ENCODE measurements at places on chromosomes 2 and 18.

GRCh38 chr2:215930505-215931253 lies 82.7 kb downstream of the MREG start:
- DNase-seq = no peak

- DNase-seq = no peak
Measured at GRCh38 chr18:44198612-44199284, 481.9 kb upstream of the SETBP1 start.

- DNase-seq = no peak
Measured at GRCh38 chr2:31191931-31192330, 25.4 kb downstream of the CAPN14 start.

DNA sequence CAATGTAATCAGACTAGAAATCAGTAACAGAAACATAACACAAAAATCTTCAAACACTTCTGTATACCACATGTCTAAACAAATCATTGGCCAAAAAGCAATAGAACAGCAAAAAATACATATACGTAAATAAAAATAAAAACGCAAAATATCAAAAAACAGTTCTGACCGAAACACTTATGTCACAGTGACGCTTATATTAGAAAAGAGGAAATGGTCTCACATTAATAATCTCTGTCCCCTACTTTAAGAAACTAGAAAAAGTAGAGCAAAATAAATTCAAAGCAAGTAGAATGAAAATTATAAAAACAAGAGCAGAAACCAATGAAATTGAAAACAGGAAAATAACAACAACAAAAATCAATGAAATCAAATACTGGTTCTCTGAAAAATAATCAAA lies 41.9 kb downstream of the TMEM131 start:
- DNase-seq = no peak

GRCh38 chr2:28449488-28450395 lies 46.1 kb upstream of the PLB1 start:
- no peak for DNase-seq

- DNase-seq = no peak
Measured at GRCh38 chr18:68376926-68377325, 338.0 kb downstream of the TMX3 start.

DNA sequence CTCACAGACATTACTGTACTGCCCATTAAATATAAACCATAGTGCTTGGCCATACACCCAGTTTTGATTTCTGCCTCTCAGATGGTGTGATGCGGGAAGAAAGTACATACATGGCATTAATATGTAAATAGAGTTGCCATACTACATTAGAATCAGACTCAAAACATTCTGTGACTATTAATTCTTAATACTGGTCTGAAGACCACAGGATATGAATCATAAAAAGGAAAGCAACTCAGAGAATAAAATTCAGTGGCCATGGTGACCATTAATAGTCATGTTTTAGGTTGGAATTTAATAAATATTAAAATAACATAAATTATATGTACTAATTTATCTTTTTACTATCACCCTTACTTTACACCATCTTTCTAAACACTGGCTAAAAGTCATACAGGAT lies 33.0 kb upstream of the WDR75 start:
- DNase-seq = no peak

GRCh38 chr18:5503740-5504139 lies 40.1 kb downstream of the EPB41L3 start:
- DNase-seq = no peak

GRCh38 chr2:218806346-218806978 lies 24.5 kb downstream of the CYP27A1 start:
- no peak for DNase-seq

GRCh38 chr2:160294339-160294803 lies 94.3 kb upstream of the ITGB6 start:
- DNase-seq = no peak

GRCh38 chr18:22410126-22410525 lies 7.6 kb downstream of the CTAGE1 start:
- DNase-seq = no peak

- no peak for DNase-seq
Measured at GRCh38 chr2:118374974-118375755, 286.9 kb downstream of the INSIG2 start.

GRCh38 chr18:70452501-70452900 lies 163.7 kb downstream of the SOCS6 start:
- DNase-seq = no peak

GRCh38 chr2:38076710-38077430 lies 919 bp upstream of the CYP1B1 start:
- DNase-seq = peak; percentile 75

GRCh38 chr2:1373830-1374229 lies 39.4 kb upstream of the TPO start:
- DNase-seq = no peak

GRCh38 chr2:178363252-178363651 lies 87.7 kb downstream of the PRKRA start:
- DNase-seq = no peak

DNA sequence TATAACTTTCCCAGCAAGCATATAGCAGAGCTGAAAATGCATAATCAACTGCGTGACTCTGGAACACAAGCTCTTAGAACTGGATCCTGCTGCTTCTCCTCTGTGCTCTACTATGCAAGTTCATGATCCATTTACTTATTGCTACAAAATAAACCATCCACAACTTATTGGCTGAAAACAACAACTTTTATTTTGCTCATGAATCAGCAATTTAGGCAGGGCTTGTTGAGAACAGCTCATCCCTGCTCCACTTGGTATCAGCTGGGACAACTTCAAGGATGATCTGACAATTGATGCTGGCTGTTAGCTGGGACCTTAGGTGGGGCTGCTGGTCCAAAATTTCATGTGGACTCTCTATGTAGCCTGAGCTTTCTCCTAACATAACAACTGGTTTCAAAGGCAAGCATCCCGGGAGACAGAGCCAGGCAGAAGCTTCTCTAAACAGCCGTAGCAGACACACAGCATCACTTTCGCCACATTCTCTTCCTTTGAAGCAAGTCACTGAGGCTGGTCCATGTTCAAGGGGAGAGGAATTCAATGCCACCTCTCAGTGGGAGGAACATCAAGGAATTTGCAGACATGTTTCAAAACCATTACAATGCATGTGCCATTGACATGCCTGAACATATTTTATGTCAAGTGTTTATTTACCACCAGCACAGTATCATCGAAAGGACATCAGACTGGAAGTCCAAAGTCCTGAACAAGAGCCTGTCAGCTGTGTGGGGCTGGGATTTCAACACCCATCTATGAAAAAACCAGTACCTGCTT lies 153.1 kb upstream of the PKDCC start:
- DNase-seq = no peak

DNA sequence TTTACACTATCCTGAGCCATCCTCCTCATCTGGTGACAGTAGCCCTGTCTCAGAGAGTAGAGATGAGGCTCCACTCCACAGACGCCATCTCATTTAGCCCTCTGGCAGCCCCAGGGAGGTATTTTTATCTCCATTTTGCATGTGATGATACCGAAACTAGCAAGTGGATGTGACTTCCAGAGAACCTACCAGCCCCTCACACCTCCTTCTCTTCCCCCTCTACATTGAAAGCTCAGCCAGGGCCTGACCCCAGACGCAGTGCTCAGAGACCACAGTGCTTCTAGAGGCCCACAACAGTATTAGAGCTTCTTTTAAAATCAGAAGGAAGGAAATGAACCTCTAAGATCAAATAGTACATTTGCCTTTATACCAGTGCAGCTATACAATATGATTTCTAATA lies 8.3 kb downstream of the GYPC start:
- DNase-seq = no peak

- no peak for DNase-seq
Measured at GRCh38 chr2:45945302-45945717, 293.8 kb downstream of the PRKCE start.

DNA sequence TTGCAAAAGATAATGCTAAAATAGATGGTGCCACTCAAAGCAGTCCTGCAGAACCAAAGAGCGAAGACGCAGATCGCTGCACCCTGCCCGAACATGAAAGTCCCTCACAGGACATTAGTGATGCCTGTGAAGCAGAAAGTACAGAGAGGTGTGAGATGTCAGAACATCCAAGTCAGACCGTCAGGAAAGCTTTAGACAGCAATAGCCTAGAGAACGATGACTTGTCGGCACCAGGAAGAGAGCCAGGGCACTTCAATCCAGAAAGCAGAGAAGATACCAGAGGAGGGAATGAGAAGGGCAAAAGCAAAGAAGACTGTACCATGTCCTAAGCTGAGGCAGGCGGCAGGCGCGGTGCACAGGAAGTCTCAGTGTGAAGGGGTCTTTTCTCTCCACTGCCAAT lies 34.8 kb upstream of the RBM44 start:
- no peak for DNase-seq

DNA sequence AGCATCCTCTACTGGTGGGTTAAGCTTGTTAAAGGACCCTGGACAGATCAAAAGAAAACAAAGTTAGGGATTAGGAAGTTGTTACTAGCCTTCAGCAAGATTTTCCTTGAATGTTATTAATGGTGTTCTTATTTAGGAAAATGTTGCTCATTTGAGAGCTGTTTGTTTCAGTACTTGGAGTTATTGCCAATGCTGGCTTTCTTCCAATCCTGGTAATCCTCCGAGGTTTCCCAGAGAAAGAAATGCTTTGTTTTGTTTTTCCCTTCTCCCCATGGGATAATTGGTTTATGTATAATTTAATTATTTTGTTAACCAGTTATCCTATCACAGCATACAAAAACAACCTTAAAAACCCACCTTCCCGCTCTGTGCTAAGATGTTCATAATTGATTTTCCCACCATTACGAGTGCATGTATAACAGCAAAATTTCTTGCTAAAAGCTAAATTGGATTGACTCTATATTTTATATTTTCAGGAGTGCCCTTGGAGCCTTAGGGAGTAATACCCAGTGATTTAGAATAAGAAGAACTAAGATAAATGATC lies 79.8 kb downstream of the MGAT5 start:
- peak; percentile 33 for DNase-seq

DNA sequence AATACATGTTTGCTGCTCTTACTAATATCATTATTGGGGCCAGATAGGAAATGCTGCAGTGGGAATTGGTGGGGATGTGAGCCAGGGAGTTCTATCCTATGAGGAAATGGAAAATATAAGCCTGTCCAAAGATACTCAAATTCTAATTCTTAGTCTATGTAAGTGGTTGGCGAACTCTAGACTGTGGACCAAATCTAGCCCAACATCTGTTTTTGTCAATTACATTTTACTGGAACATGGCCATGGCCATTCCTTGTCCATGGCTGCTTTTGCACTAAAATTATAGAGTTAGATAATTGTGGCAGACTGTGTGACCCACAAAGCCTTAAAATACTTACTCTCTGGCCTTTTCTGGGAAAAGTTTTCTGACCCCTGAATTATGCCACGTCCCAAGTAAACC lies 113.3 kb downstream of the MGAT5 start:
- DNase-seq = no peak

DNA sequence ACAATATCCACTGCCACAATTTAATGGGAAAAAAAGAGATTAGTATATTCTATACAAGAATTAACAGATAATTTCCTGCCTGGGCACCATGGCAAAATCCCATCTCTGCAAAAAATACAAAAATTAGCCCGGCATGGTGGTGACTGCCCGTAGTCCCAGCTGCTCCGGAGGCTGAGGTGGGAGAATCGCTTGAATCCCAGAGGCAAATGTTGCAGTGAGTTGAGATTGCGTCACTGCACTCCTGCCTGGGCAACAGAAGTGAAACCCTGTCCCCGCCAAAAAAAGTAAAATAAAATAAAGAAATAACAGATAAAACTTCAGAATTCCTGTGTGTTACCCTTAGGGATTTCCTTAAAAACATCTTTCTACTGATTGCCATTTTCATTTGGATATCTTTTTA lies 1194.8 kb upstream of the PIK3C3 start:
- no peak for DNase-seq

GRCh38 chr18:61736133-61736532 lies 156.7 kb downstream of the RNF152 start:
- DNase-seq = no peak

- no peak for DNase-seq
Measured at GRCh38 chr2:217095511-217096205, 235.8 kb upstream of the TNP1 start.

DNA sequence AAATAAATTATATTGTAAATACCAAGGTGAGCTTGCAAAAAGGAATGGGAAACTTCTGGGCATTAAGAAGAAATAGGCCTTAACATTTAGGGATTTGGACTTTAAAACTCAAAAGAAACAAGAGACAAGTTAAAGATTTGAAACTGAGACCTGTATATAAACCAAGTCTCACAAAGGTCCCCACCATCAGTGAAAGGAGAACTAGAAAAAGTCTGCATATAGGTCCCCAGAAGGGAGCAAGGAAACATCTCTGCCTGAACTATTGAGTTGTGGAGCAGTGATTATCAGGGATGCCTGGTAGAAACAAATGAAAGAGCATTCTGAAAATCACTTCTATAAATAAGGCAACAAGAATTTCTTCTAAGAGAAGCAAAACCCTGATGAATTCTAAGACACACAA lies 30.5 kb upstream of the ITGAV start:
- no peak for DNase-seq

DNA sequence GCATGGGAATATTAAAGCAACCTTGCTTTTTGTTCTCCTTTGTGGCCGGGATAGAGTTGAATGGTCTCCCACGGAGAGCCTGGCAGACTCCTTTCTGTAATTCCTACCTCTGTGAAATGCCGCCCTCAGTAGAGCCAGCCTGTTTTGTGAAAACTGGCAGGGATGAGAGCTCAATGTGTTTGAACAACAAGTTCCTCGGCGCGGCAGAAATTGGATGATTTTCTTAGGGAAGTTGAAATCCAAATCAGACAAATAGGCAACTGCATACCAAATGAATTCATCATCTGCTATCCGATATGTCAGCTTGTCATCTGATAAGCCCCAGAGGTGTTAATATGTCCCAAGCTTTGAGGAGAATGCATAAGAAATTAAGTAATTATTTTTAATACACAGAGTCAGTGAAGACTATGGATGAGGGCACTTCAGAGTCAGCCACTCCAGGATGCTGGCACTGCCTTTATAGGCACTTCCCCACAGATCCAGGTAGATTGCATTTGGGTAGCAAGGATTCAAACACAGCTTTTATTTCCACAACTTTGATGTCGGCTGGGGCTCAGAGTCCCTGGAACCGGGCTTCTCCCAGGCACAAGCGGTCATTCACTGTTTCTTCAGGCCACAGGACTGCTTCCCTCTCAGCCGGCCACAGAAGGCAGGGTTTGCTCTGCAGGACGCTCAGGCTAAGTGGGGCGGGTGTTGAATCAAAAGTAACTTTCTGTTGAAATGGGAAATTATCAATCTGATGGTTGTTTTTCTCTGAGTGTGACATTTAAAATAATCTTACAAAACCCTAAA lies 82.8 kb upstream of the REV1 start:
- DNase-seq = no peak

GRCh38 chr2:95344656-95345055 lies 47.5 kb downstream of the KCNIP3 start:
- DNase-seq = no peak

GRCh38 chr2:228493852-228494251 lies 312.4 kb upstream of the SPHKAP start:
- no peak for DNase-seq

- DNase-seq = no peak
Measured at GRCh38 chr2:149049142-149049541, 10.6 kb downstream of the LYPD6B start.

GRCh38 chr2:149394864-149395263 lies 64.5 kb downstream of the LYPD6 start:
- DNase-seq = no peak

Measured in BE2C (cell line).